ENCODE measurements at places on chromosomes 2 and 18.

- no peak for DNase-seq
These were observed 52.1 kb downstream of the ICOS start for GRCh38 chr2:203988500-203989260.

DNA sequence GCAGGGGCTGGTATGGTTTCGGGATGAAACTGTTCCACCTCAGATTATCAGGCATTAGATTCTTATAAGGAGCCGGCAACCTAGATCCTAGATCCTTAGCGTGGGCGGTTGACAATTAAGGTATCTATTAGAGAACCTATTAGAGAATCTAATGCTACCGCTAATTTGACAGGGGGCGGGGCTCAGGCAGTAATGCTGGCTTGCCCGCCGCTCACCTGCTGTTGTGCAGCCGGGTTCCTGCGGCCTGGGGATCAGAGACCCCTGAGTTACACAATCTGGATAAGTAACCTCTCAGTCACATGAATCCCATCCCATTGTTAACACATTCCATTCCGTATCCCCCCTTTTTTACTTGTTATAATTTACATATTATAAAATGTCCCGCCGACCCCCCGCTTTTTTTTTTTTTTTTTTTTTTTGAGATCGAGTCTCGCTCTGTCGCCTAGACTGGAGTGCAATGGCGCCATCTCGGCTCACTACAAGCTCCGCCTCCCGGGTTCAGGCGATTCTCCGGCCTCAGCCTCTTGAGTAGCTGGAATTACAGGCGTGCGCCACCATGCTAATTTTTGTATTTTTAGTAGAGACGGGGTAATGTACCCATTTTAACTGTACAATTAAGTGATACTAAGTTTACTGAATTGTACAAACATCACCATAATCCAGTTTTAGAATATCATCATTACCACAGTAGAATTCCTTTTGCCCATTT, 42.0 kb upstream of the GPD2 start:
- no peak for DNase-seq

DNA sequence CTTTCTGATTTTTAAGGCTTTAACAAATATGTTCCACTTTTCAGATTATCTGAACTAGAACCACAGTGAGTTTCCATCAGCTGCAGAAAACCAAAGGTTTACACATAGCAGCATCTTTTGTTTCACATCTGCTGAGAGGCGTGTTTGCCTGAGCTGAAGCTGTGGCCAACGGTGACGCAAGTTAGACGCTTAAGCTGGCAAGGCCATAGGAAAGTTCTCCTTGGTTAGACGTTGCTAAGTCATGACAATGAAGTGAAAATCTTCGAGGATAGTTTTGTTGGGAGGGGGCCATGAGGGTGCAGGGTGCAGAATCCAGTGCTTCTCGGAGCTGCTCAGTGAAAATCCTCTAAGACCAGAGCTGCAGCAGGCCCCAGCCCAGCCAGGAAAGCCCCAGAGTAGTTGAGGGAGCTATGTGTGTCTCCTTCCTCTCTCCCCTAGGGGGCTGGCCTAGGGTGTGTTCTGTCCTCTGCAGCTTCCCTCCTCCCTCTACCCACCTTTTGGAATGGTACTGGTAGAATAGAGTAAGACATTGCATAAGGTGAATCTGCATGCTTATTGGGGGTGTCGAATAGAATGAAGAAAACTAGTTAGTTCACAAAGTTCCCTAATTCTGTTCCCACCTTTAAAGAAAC, 105.4 kb downstream of the FHOD3 start:
- DNase-seq = peak; percentile 56

- DNase-seq = no peak
These were observed 1186.8 kb upstream of the CELF4 start for GRCh38 chr18:38752430-38752829.

DNA sequence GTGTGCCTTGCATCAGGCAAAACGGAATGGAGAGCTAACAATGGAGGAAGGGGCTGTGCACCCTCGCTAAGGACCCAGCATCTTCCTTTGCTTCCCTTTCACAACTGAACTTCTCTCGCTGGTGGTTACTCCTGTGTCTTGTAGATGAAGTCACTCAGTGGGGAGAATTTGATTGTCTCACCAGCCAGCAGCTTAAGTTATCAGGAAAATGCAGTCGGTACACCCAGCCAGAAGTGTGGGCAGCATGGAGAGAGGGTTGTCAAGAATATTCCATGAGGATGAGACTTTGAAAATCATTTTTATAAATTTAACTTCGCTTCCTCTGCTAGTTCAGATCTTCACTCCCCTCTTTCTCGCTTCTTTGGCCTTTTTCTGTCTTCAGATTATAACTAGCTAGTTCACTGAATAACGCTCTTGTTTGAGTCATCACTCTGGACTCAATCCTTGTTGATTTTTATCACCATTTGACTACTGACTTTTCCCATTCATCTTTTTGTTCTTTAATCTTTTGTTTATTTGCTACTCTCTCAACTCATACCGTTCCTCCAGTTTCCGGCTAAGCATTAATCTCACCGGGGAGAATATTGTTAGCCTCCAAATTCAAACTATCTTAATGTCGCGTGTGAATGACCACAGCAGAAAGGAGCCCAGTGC, 221.7 kb downstream of the CD226 start:
- no peak for DNase-seq

DNA sequence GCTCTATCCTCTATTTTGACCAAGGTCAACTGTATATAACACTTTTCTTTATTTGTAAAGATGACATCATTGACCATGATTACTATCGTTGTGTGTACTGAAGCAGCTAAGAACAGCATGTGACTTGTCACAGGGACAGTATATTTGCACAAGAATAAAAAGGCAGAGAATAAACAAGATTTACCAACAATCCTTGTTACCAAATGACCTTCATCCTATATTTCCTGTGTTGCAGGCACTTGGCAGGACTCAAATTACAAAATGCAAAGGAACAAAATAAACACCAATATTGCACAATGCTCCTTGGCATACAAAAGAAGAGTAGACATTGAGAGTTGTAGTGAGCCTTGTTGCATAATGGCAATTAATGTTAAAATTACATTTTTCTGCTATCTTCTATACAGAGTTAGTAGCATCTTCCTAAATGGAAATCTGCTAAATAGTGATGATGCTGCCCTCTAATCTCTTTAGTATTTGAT, 61.8 kb downstream of the RFTN2 start:
- DNase-seq = no peak

DNA sequence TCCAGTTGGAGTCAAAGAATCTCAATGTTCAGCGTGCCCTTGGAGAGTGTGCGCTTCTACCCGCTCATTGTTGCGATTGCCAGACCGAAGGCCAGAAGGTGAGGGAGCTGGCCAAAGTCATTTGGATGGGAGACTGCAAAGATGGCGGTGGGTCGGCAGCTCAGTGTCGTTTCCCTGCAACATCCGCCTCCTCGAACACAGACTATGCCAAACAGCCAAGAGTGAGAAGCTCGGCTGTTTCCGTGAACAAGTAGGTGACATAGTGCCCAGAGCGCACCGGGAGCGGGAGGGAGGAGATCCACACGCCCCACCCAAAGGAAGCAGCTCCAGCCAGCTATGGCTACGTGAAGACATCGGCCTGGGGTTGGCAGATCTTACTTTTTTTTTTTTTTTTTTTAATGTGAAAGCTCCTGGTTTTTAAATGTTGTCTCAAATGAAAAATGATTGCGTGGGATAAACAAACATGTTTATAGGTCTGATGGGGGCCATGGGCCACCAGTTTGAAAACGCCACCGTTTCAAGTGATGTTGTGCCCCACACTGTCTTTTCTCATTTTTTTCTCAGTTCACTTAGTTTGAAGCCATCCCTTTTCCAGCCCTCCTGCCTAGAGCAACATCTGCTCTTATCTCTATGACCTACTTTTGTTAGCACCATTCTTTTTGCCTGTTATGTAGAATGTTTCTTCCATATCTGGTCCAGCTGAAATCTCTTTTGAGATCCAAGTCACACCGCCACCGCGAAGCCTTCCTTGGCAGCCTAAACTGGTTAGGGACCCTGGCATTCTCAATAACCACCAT, 682.4 kb downstream of the RNF144A start:
- DNase-seq = no peak

- peak; percentile 23 for DNase-seq
These were observed 44.6 kb downstream of the HAUS1 start for GRCh38 chr18:46148810-46149209.

GRCh38 chr2:112642966-112643365, 2.8 kb upstream of the SLC20A1 start:
- DNase-seq = no peak

DNA sequence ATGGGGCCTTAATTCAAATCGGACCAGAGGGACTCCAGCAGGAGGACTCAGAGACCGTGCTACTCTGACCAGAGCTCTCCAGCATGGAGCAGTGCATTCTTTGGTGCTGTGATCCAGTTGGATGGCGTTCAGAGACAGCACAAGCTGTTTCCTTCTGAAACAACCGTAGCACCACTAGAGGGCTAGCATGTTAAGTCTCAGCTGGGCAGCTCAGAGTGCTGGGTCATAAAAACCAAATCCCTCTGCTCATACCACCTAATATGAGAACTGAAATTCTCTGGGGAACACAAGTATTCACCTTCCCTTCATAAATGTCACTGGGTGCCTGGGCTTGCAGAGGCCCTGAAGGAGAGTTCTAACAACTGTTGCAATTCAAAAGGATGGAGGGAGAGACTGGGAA, 97.7 kb upstream of the TFCP2L1 start:
- DNase-seq = no peak

- no peak for DNase-seq
These were observed 2.0 kb downstream of the CDH7 start for GRCh38 chr18:65752625-65753325.
